ENCODE measurements at places on chromosomes 6 and 20.

DNA sequence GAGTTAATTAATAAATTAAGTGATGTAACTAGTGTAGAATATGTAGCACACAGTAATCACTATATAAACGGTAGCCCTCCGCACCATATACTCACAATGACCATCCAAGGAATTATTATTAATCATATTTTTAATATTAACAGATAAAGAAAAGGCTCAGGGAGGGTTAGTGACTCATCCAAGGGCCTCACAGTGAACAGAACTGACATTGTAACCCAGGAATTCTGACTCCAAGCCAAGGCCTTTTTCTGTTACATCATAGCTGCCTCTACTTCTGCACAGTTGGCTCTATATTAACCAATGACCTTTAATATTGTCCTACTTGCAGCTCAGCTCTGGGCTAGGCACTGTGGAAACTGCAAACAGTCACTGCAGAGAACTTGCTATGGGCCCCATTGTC, 117.5 kb upstream of the SIRPG start:
- DNase-seq, result no peak

GRCh38 chr6:135880066-135880972, 28.8 kb downstream of the PDE7B start:
- no peak for DNase-seq

GRCh38 chr20:14881518-14881917, 544.1 kb upstream of the FLRT3 start:
- no peak for DNase-seq

- DNase-seq, result peak; percentile 76
These were observed at the start of gene RSPH9 for GRCh38 chr6:43644940-43645612. Gene RSPH9 (plus strand): TSS chr6:43645036. CDS start chr6:43645099, 63 bp downstream.

DNA sequence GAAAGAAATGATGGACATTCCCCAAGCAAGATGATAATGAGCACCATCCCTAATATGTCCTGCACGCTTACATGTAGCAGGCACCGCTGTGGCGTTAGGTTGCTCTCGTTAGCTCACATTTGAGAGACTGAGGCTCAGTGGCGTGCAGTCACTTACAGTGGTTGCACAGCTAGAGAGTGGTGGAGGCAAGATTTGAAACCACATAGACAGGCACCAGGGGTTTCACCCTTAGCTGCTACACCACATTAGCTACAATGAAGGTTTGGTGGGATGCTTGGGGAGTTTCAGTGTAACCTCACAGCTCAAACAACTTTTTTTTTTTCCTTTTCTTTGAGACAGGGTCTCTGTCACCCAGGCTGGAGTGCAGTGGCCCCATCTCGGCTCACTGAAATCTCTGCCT, 3.7 kb downstream of the COX4I2 start:
- no peak for DNase-seq

DNA sequence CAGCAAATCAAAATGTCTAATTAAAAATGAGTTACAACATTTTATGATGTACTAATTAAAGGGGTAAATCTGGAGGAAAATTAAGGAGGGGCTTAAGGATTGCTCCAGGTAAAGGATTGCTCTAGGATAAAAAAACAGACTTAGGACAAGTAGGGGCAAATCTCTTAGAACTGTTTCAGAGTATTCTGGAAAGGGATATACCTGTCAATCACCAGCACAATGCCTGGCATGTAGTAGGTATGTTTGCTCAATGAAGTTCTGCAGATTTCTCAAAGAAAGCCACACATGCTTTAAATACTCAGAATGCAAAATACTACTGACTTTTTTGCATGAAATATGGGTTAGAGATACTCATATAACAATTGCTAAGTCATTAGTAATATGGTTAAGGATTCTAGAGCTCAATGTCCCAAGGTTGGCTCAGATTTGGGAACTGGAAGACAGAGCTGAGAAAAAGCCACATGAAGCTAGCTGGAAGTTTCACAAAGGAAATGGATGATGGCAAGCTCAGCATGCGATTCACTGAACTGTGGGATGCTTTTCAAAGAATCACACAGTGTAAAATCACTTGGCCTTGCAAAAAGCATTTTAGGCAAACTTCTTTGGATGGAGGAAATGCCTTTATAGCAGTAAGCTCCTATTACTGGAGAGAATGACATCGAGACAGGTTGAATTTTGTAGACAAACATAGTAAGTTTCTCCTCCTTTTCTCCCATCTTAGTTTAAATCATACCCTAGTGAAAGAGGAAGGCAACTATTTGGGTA, 72.8 kb downstream of the MAP3K5 start:
- DNase-seq, result no peak

DNA sequence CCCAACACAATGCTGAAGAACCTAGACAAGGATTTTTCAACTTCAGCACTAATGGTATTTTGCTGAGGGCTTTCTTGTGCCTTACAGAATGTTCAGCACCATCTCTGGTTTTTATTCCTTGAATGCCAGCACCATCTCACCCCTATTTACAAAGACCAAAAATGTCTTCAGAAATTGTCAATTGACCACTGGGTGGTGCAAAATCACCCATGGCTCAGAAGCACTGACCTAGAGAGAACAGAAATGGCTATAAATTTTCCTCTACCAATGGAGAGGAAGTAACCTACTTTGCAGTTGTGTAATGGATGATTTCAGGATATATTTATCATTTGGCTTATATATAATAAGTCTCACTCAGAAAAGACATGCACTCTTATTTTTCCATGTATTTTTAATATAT, 431.0 kb upstream of the IRAK1BP1 start:
- no peak for DNase-seq

DNA sequence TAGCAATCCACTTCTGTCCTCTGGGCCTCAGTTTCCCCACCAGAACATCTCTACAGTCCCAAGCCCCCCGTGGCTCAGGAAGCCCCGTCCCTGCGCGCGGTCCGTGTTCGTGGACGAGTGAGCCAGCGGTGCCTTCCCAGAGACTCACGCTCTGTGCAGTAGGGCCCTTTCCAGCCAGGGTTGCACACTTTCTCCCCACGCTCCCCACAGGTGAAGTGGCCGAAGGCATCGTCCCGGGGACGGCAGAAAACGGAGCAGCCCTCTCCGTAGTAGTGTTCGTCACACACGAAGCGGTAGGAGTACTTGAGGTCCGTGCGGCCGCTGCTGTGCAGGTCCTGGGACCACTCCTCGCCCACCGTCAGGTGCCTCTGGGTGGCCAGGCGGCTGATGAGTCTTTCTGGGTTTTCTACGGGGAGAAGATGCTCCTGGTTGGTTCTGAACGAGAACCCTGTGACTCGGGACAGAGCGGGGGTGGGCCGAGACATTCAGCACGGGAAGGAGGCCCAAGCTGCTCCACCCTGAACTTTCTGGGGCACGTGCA, 2.7 kb downstream of the DLL1 start:
- DNase-seq, result peak; percentile 28

DNA sequence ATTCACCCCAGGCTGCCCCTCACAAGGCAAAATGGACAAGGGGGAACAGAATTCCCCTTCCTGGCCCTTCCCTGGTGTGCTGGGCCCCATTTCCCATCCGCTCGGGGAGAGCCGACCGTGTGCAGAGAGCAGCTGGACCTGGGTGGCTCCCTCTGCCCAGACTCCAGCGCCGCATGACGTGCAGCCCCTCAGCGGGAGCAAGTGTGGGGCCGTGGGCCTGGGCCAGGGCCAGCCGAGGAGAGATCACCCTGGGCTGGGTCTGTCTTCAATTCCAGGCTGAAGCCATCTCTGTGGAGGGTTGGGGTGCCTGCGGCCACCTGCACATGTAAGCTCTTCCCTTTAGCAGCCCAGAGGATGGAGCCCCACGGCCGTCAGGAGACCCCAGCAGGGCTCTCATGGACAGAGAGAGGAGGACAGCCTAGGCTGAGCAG, 241.8 kb downstream of the TTLL2 start:
- peak; percentile 44 for DNase-seq

DNA sequence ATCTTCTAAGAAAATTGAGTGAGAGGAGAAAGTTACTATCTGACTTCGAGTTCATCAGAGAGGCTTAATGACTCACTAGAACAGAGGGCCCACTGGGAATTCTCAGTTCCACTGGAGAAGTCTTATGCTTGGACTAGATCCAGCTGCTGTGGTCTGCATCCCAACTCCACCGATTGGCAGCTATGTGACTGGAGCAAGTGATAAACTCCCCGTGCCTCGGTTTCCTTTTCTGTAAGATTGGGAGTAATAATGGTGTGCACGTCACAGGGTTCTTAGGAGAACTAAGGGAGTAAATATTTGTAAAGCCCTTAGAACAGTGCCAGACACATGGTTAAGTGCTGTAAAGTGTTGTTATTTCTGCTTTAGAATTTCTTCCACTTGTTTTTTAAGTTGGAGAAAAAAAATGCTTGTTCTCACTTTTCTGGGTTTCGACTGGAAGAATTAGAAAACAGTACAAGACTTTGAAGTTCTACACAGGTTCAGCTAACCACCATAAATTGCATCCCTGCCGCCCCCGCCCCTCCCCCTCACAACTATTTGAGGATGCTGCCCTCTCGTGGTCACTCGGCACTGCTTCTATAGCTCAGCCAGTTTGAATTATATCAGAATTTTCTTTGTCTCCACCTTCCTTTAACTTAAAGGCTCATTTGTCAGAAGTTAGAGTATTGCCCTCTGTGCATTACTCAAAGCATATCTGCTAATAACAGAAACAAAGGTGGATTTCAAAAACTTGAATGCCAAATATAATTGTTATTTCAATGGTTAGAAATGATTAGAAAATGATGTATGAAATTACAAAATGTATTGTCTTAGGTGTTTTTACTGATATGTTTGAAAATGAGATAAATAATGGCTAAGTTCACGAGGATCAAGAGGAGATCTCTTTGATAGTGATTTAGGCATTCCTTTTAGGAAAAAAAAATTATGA, 95.0 kb upstream of the IFNGR1 start:
- DNase-seq, result peak; percentile 76

GRCh38 chr20:33312583-33312982, 29.6 kb downstream of the BPIFB1 start:
- no peak for DNase-seq

Measured in right forelimb (tissue), 1 donor.